ENCODE measurements at places on chromosomes 6 and 20.

GRCh38 chr20:12028771-12029170, 111.1 kb downstream of the BTBD3 start:
- DNase-seq: no peak

GRCh38 chr6:96784650-96785049, 52.6 kb downstream of the GPR63 start:
- DNase-seq: no peak

GRCh38 chr20:24051160-24051559, 62.6 kb upstream of the GGTLC1 start:
- DNase-seq: no peak

DNA sequence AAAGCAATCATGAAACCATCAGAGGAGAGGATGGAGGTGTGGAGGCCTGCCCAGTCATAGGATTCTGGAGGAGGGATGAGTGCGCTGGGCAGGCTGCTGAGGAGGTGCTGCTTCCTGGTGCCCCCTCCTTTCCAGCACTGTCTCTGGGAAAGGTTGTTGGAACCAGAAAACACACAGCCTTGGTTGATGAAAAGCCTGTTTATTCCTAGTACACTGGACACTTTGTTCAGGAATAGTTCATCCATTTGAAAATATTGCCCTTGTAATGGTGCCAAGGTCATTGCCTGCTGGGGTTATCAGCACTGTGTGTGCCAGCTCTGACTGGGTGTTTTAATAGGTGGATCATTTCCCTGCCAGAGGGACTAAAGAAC, 83.7 kb upstream of the ARMC2 start:
- no peak for DNase-seq

Measured in epithelial cell of prostate (primary cell).